Type B pancreatic cell (in vitro differentiated cells): ENCODE measurements at places on chromosomes 12 and 14. TPM values are rescaled to one million over a fixed set of nuclear protein-coding genes. Genes with fewer than 3 reads are reported as not detected.

DNA sequence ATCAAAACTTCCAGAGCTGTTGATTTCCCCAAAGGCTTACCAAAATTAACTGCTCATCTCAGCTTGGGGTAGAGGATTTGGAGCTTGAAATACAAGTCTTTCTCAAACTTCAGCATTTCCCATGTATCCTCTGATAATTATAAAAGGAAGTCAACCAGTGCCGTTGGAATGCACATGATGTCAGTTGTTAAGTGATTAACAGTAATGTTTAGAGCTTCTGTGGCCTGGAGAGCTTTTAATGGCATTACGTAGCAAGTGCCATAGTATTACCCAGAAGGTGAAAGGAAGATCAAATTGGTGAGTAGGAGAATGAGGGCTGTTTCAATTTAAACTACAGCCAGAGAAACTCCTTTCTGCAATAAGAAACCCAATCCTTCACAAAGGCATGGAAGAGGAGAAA, 62.5 kb upstream of the PTPRR start:
- DNase-seq: no peak
- H3K27ac ChIP-seq: no peak overlapping the region
- H3K4me1 ChIP-seq: peaks cover 9% of the 10 kb centered on the region
- H3K36me3 ChIP-seq: no peaks in the 10 kb centered on the region
- no peak overlapping the region for H3K4me3 ChIP-seq

GRCh38 chr12:661720-662486, 1.3 kb downstream of the NINJ2 start:
- peaks cover 36% of the 10 kb centered on the region for H3K27me3 ChIP-seq
- H3K27ac ChIP-seq: no peak overlapping the region
- no peaks in the 10 kb centered on the region for H3K36me3 ChIP-seq
- DNase-seq: no peak
- H3K4me1 ChIP-seq: peaks cover 10% of the 10 kb centered on the region

DNA sequence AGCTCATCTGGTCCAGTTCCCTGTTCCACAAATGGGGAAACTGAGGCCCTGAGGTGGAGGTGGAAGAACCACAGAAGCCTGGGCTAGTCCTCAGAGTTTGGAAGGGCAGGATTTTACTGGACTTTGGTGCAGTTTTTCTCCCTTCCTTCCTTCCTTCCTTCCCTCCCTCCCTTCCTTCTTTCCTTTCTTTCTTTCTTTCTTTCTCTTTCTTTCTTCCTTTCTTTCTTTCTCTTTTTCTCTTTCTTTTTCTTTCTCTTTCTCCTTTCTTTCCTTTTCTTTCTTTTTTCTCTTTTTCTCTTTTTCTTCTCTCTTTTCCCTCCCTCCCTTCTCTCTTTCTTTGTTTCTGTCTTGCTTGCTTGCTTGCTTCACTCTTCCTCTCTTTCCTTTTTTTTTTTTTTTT, 95.7 kb upstream of the TBX3 start:
- H3K4me1 ChIP-seq: peaks cover 16% of the 10 kb centered on the region
- no peak overlapping the region for H3K27ac ChIP-seq
- no peaks in the 10 kb centered on the region for H3K36me3 ChIP-seq
- no peaks in the 10 kb centered on the region for H3K27me3 ChIP-seq

DNA sequence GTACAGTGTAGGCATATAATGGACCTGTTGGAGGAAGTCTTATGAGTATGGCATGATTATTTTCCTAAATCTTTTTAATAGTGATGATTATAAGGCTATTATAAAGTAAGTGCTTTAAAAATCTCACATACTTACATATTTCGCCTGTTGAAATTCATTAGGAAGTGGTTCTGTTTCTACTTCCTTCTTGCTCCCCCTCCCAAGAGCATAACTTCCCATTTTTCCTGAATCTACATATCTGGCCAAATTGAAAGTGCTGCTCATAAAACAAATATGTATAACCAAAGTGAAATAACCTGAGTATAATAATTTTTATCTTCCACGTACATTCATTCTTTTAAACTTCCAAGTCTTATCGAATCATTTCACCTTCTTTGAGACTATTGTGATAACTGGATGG, 455.6 kb upstream of the SEL1L start:
- peaks cover 8% of the 10 kb centered on the region for H3K4me1 ChIP-seq
- peaks cover 9% of the 10 kb centered on the region for H3K27me3 ChIP-seq
- H3K4me3 ChIP-seq: no peak overlapping the region
- H3K27ac ChIP-seq: no peak overlapping the region
- no peaks in the 10 kb centered on the region for H3K36me3 ChIP-seq
- no peak for DNase-seq

DNA sequence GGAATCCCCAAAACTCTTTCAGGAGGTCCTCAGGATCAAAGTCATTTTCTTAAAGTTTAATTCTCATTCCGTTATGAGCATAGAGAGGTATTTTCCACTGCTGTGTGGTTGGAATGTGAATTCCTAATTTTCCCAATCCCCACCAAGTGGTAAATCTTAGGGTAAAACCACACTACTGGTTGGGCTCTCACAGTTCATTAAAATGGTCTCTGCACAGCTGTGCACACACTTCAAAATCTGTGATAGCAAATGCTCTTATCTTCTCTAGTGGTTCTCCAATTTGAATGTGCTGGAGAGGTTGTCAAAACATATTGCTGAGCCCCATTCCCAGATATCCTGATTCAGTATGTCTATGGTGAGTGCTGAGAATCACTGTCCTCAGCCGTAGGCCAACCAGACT, 189.1 kb downstream of the BMP4 start:
- peaks cover 3% of the 10 kb centered on the region for H3K27me3 ChIP-seq
- no peaks in the 10 kb centered on the region for H3K4me1 ChIP-seq
- no peaks in the 10 kb centered on the region for H3K36me3 ChIP-seq
- no peak overlapping the region for H3K4me3 ChIP-seq
- H3K27ac ChIP-seq: no peak overlapping the region
- DNase-seq: no peak

- DNase-seq: no peak
- no peak overlapping the region for H3K27ac ChIP-seq
- no peaks in the 10 kb centered on the region for H3K36me3 ChIP-seq
Observed at GRCh38 chr12:106114447-106115068, 24.2 kb downstream of the NUAK1 start.

DNA sequence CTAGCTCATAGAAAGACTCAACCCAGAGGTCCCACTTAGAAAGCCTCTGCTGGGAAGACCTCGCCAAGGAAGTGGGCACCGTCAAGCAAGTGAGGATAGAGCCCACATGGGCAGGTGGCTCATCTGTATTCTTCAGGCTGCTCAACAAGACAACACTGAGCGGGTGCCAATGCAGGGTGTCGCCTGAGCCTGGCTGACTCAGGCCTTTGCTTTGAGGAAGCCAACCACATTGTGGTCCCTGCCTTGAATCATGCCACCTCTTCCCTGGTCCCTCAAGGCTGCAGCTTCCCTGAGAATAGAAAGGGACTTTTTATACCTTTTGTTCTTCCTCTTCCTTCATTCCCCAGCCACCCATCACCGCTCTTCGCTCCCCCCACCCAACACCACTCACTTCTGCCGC, 2.1 kb upstream of the RNASE13 start:
- peaks cover 14% of the 10 kb centered on the region for H3K4me1 ChIP-seq
- no peaks in the 10 kb centered on the region for H3K36me3 ChIP-seq
- H3K4me3 ChIP-seq: no peak overlapping the region
- H3K27ac ChIP-seq: no peak overlapping the region
- no peak for DNase-seq
- H3K27me3 ChIP-seq: peaks cover 4% of the 10 kb centered on the region

- H3K4me3 ChIP-seq: peak overlapping the region; percentile 80
- DNase-seq: no peak
- peaks cover 16% of the 10 kb centered on the region for H3K36me3 ChIP-seq
- peaks cover 66% of the 10 kb centered on the region for H3K4me1 ChIP-seq
Observed at GRCh38 chr14:68586896-68587751, 205.7 kb downstream of the ZFP36L1 start.

GRCh38 chr12:16300736-16301135, 23.3 kb upstream of the SLC15A5 start:
- H3K27me3 ChIP-seq: peaks cover 3% of the 10 kb centered on the region
- no peak overlapping the region for H3K27ac ChIP-seq
- DNase-seq: no peak

Gene KLHL33
- not detected in 2 replicates for total RNA-seq

Gene SNAPC1
- total RNA-seq: 3.2 and 5.6 TPM in 2 replicates

Gene MYBPC1
- 5.2 and 18.0 TPM in 2 replicates for total RNA-seq

Gene TAS2R42
- not detected in 2 replicates for total RNA-seq

Gene VRTN
- not detected in 2 replicates for total RNA-seq

Gene RTL1
- 1.5 and 5.4 TPM in 2 replicates for total RNA-seq
